T1000 (cell line): ENCODE measurements at places on chromosomes 5 and 9.

DNA sequence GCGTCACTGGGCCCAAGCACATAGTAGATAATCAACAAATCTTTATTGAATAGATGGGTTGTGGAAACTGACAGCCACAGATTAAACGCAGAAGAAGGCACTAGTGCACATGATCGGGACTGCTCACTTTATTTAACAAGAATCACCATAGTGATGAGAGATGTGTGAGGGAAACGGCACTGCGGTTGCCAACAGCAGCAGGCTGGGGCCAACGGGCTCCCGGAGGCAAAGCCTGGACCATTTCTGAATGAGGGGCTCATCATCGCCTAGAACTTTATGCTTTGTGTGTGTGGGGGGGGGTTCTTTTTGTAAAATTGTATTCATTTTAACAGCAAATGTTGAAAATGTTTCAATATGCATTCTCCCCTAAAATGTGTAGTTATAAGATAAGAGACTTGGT lies 61.9 kb upstream of the RUFY1 start:
- DNase-seq = no peak

DNA sequence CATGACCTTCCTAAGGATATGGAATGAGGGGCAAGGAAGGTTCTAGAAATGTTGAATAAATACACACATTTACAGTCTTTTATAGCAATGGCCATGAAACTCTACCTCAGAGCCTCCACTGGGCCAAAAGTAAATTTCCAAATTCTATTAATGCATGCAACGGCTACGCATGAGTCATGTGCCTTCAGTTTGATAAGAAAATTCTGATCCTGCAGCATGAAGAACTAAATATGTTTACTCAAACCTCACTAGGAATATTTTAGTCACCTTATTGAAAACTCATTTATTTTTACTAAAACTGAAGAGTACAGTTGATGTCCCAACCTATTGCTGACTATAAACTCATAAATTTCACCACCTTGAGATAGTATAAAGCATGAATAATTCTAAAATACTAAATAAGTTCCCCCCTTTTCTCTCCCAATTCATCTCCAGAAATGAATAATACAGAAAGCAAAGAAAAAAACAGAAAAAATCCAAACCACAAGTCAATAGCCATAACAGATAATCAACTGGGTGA lies 92.4 kb downstream of the GNAQ start:
- no peak for DNase-seq

GRCh38 chr5:88606626-88607025 lies 276.4 kb downstream of the MEF2C start:
- no peak for DNase-seq

- no peak for DNase-seq
Observed at GRCh38 chr9:109893241-109893640, 113.2 kb downstream of the PALM2AKAP2 start.

GRCh38 chr9:76414661-76415060 lies 20.4 kb upstream of the RFK start:
- no peak for DNase-seq
